Activated naive CD4-positive, alpha-beta T cell treated with anti-CD3 and anti-CD28 coated beads, Interleukin-2, amount 50 U/mL, for 72 hours (primary cell): ENCODE measurements at places on chromosomes 5 and 9.
A peak's percentile ranks its signal among the peaks of the same experiment; 100 is the strongest.

DNA sequence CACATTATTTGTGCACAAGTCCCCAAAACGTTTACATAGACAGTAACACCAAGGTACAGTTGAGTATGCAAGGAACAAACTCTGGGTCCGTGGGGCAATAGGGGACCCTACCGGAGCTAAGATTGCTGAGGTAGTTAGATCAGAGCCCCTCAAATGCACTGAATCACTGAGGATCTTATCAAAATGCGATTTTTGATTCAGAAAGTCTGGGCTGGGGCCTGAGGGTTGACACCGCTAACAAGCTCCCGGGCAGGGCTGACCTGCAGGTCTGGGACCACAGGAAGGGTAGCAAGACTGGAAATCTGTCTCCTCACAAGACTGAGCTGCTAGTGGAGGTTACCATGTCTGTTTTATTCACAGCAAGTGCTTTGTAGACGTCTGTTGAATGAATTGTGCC lies 1.8 kb upstream of the IL3 start:
- DNase-seq = no peak

GRCh38 chr5:169694091-169694625 lies 57.1 kb downstream of the DOCK2 start:
- DNase-seq = no peak

GRCh38 chr5:4625206-4625896 lies 514.8 kb upstream of the ADAMTS16 start:
- DNase-seq = no peak

GRCh38 chr5:166916021-166916420 lies 1375.4 kb upstream of the WWC1 start:
- DNase-seq = no peak

GRCh38 chr5:74640954-74641734 lies 616 bp upstream of the ENC1 start:
- peak; percentile 63 for DNase-seq

DNA sequence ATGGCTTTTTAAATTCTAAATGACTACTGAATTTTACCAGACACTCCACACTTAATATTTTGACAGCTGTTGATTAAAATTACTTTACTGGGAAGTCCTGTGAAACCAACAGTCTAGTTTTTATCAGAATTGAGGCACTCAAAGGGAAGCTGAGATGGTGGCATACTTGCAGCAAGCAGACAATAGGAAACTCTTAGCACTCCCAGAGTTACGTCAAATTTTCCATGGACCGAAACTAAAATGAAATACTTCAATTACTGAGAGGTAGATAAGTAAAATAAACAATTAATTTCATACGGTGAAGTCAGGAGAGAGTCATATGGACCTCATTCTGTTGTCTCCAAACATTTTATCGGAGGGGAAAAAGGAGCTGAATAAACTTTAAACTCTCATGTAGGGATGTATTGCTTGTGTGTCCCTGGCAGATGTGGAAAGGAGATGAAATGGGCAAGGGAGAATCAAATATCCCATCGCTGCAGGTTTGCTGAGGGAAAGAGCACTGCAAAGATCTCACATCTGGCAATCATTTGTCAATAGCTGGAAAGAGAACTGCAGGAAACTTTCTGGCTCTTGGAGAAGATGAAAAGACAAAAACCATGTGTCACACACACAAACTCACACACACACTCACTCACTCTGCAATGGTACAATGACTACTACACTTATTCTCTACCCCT lies 189.4 kb downstream of the BNC2 start:
- DNase-seq = no peak

DNA sequence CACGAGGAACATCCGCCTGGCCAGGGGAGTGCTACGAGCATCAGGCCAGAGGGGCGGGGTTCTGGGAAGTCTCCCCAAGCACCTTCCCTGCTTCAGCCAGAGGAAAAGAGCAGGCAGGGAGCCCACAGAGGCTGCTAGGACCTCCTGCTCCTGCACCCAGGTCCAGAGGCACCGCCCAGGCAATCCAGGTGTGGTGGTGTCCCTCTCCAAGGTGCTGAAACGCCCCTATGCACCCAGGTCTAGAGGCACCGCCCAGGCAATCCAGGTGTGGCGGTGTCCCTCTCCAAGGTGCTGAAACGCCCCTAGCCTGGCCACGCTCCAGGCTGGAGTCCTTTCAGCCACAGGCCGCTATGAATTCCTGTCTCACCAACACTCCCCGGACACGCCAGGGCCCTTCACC lies 10.7 kb upstream of the UBAC1 start:
- DNase-seq = no peak
